ENCODE measurements at places on chromosomes 5 and 9.

DNA sequence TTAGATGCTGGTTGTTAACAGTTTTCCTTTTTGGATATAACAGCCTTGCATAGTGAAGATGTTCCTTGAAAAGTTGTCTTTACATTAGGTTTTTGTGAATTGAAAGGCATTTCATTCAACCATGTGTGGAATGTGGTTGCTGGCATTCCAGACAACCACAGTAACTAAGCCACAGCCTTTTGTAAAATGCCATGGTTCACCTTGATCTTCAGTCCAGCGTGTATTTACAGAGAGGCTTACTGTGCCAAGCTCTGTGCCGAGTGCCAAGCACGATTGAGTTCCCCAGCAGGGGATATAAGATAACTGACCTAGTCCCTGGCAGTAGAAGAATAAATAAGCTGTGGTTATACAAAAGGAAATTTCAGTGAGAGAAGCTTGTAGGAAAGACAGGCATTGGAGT, 4.9 kb downstream of the EXOSC2 start:
- peak; percentile 53 for DNase-seq

DNA sequence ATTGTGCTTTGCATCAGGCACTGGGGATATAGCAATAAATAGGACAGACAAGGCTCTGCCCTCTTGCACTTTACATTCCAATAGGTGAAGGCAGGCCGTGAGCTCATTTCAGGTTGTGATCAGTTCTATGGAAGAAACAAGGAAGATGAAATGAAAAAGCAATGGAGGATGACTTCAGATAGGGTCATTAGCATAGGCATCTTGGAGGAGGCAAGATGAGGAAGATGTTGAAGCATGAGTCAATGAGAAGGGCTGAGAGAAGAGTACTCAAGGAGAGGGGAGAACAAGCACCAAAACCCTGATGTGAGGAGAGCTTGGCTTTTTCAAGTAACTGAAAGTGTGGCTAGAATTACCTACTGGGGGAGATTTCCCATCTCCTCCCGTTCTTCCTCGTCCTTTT, 5.0 kb upstream of the SPARC start:
- peak; percentile 40 for DNase-seq

- DNase-seq = no peak
Observed at GRCh38 chr5:67058998-67059743, 137.4 kb downstream of the CD180 start.

DNA sequence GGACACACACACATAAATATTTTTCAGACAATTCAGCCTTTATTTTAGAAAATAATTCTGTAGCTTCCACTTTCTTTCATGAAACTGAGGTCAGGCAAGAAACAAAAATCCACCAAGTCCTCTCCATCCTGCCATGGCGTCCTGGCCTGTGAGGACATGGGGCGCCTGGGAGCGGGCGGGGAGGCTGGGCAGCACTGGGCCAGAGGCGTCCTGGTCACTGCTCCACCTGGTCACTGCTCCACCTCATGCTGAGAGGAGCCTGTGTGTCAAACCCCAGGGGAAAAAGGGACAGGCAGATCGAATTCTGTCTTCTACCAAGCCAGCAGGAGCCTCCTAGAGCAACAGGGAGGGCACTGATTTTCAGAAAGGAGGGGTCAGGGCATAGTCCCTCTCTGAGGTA, 12.1 kb downstream of the MGAT1 start:
- DNase-seq = no peak

- DNase-seq = peak; percentile 26
Observed at GRCh38 chr9:108586471-108587139, 269.2 kb downstream of the ACTL7B start.

- no peak for DNase-seq
Observed at GRCh38 chr9:77864211-77864889, 167.3 kb downstream of the GNAQ start.

- DNase-seq = peak; percentile 77
Observed at GRCh38 chr9:93119953-93120845, 13.9 kb downstream of the NINJ1 start.

- no peak for DNase-seq
Observed at GRCh38 chr9:70228611-70229010, 30.2 kb upstream of the SMC5 start.

- DNase-seq = no peak
Observed at GRCh38 chr5:127192150-127192549, 98.4 kb upstream of the MEGF10 start.

GRCh38 chr5:112776301-112776856, 38.7 kb downstream of the APC start:
- peak; percentile 77 for DNase-seq

DNA sequence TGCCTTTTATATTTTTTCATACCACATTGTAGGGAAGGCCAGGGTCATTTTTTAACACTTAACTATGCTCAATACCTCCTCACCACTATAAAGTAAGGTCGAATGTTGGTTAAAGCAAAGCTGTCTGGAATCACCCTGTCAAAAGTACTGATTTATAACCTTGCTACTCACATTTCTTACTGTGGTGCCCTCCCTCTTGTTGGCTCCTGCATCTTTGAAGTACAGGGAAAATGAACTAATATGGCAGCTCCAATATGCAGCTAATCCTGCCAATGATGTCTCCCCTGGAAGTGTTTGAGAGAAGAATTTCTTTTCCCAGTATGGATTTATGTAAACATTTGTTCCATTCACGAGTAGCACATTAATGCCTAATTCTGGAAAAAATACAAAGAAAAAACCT, 108.4 kb upstream of the RPS23 start:
- no peak for DNase-seq

DNA sequence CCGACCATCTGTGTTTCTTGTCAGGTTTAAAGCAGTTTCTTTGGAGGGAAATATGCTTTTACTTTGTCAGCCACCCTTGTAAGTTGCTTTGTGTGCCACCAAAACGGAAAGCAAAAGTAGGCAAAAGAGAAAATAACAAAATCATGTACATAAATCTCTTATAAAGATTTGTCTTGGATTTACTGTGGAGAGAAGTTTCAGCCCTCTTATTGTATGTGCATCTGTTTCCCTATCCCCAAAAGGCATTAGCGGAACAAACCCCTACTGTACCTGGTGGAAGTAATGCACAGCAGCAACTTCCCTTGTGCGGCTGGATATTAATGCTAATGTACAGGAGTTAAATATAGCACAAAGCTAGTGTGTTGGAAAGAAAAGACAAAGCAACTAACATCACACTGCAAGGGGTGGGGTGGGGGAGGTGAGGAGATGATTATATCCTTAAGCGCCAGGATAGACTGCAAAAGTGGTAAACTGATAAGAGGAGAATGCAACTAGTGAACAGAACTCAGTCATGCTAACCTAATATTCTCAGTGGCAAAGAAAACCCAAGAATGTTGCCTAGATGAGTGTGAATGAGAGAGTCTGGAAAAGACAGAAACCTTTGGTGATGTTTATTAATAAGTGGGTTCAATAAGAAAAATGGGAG, 396.5 kb upstream of the MEF2C start:
- DNase-seq = no peak

DNA sequence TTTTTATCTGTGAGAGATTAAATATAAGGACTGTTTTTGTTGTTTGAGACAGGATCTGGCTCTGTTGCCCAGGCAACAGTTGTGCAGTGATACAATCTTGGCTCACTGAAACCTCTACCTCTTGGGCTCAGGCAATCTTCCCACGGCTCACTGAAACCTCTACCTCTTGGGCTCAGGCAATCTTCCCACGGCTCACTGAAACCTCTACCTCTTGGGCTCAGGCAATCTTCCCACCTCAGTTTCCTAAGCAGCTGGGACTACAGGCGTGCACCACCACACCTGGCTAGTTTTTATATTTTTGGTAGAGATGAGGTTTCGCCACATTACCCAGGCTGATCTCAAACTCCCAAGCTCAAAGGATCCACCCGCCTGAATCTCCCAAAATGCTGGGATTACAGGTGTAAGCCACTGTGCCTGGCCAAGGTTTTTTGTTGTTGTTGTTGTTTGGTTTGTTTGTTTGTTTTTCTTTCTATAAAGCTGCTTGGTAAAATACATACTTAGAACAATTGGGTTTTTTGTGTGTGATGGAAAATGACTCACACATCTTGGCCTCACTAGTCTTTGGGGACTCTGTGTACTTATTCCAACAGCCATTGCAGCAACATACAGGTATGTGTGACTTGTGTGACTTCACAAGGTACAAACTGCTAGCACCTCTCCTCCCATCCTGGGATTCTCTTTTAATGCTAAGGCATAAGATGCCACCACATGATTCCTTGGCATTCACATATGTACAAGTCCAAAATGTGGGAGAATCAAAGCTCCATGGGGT, 36.5 kb upstream of the RASA1 start:
- DNase-seq = no peak

DNA sequence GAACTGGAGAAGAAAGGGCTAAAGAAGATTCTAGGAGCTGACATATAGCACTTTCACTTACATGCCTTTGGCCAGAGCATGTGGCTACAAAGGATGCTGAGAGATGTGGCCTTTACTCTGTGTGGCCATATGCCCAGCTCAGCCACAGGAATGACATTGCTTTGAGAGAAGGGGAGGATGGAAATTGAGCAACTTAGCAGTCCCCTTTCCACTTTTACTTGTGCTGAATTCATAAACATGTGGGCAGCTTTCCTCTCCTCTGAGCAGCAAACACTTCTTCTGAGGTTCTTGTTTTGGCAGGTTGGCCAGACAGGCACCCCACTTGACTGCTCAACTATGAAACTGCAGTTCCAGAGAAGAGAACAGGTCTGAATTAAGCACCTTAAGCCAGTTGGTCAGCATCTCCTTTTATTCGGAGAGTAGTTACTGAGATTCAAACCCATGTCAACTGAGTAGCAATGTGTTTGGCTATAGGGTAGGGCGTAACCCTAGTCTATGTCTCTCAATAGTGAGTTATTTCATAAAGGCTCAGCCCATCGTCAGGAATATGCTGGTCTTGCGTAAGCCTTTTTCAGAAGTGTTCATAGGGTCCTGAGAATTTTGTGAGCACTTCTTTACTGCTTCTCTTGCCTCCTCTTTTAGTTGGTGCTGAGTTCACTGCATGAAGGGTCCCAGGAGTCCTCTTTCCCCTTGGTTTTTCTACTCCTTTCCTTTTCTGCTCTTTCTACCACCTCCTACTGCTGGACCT, 134.5 kb downstream of the PALM2AKAP2 start:
- DNase-seq = peak; percentile 77

DNA sequence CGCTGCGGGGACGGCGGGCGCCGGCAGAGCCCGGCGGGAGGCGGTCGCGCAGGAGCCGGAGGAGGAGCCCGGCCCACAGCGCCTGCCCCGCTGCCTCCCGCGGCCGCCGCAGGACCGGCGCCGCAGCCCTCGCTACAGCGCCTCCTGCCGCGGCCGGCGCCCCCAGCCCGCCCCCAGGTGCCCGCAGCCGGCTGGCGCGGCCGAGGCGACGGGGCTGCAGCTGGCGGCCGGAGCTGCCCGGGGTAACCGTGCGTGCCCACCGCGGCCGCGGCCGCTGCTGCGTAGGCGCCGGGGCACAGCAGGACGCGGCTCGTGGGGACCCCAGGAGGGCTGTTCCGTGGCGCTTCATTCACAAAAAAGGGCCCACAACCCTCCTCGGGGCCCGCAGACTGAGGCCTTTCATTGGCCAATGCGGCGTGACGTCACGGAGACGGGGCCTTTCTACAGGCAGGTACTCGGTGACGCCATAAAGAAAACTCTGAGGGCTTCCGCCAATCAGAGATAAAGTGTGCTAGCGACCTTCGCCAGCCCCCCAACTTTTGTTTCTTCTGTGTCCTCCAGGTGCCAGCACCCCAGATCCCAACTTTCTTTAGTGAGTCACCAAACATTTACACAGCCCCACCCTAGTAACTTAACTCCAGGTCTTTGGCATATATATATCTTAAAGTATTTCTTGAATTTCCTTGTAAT, at the start of gene CDC14B:
CDC14B (minus strand) TSS at position 353 of the 690 bp plus-strand sequence. CDS start 465 bp downstream, outside the sequence.
- DNase-seq = peak; percentile 92

Measured in fibroblast of skin of right biceps (primary cell).